ENCODE measurements at places on chromosomes 3 and 15.

DNA sequence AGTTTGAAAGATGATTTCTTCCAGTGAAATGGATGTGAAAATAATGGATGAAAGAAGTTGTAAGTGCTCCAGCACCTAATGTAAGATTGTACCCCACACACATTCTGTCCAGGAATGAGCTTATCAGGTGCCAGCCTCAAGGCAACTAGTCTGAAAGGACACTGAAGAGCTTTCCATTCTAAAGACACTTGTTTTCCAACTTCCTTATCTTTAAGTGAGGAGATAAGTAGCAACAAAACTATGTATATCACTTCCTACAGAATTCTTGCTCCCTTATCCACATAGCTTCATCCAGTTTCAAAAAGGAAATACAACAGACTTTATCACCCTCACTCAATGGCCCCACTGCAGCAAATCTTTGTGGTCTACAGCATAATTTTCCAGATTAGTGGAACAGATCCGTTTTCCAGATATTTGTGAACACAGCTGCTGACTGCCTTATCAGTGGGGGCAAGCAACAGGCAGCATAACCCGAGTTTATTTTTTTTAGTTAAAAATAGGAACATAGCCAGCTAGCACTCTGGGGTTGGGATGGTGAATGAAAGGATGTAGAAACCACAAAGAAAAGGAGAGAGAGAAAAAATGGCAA, 60.6 kb downstream of the CD200R1L start:
- peak; percentile 61 for DNase-seq

DNA sequence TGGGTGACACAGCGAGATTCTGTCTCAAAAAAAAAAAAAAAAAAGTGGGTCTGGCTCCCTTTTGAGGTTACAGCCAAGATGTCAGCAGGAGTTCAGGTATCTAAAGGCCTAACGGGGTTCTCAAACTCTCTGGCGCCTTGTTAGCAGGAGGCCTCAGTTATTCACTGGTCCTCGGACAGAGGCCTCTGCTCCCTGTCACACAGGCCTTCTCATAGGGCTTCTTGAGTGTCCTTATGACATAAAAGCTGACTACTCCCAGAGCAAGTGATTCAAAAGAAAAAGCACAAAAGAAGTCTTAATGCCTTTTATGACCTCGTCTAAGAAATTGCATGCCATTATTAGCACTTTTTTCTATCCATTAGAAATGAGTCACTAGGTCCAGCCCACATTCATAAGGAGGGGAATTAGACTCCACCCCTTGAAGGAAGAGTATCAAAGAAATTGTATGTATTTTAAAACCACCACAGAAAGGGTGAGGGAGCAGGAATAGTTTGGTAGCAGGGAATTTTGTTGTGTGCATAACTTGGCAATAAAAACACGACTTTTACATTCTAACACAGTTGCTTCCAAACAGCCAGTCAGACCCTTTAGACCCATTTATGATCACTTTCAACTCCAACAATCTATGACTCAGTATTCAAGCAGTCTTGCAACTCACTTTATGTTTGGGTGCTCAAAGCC, 90.3 kb downstream of the MEX3B start:
- DNase-seq: no peak

GRCh38 chr15:84023636-84024035, 211.9 kb upstream of the GOLGA6L4 start:
- DNase-seq: peak; percentile 45

DNA sequence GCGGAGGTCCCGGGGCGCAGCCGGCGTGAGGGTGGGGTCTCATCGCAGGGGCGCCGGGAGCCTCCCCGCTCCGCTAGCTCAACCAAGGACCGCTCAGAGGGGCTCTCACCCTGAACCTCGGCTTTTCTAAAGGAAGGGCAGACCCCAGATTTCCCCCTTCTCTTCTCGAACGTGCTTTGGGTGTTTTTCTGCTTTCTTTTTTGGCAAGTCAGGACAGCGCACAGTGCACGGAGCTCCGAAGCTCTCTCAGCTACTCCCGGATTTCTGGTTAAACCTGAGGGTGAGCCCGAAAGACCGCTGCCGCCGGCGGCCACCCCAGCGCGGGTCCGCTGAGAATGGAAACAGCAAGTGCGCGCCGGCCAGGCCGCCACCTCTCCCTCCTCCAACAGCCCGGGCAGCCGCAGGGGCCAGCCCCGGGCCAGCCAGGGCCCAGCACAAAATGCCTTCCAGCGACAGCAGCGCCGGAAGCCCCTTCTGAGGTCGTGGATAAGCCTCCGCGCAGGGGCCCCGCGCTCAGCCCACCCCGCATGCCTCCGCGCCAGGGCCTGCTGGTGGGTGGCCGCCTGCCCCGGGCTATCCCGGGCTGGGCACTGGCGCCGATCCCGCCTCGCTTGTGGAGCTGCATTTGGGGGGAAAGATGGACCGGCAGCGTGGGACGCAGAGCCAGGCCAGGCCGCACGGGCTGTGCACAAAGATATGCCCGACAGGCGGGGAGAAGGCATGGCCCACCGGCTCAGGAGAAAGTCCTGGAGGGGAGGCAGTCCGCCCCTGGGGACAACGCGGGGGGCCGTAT, 8.2 kb upstream of the OCA2 start:
- no peak for DNase-seq

DNA sequence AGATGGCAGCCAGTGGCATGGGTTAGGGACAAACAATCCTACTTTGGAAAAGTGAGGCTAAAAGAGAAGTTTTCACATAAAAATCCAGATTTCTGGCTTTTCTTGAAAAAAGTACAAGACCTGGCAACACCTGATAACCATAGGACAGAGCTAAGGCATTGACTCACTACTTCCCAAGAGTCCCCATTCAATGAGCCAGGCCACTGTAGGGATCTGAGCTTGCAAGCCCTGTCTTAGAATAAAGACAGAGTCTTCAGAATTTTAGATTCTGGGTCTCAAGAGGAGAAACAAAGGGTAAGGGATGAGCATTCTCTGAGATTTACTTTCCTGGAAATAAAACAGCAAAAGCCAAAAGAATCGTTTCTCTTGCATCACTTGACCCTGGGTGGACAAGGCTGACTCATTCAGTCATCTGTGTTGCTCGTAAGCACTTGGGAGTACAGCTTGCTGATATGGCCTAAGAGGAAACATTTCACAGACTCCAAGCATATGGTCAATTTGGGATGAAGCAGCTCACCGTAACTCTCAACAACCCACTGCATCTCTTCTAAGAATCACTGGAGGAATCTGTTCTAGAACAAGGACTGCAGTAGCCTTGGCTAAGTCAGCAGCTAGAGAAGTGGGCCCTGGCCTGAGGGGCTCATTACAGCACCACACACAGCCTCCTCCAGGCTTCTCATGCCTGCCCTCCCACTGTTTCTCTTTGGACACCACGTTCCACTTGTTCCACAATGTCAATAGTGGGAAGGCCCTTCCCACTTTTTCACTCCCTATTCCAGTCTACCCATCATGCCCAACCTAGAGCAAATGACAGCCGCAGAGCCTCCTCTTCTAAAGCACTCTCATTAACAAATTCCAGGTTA, 86.2 kb downstream of the RFTN1 start:
- no peak for DNase-seq

DNA sequence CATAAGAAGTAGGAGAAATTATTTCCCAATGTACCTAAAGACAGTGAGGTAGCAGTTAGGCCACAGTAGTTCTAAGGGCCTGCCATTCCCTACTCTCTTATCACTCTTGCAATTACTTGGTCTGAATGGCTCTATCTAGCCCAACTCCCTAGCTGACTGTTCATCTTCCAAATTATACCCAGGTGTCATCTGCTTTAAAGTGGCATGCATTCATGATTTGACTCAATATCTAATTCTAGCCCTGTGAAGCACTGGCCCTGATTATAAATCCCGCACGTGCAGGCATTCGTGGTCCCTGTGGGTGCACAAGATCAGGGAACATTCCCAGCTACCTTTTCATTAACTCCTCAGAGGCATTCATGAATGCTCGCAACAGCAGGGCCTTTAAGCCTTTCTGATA, 43.1 kb upstream of the ZNF774 start:
- no peak for DNase-seq

DNA sequence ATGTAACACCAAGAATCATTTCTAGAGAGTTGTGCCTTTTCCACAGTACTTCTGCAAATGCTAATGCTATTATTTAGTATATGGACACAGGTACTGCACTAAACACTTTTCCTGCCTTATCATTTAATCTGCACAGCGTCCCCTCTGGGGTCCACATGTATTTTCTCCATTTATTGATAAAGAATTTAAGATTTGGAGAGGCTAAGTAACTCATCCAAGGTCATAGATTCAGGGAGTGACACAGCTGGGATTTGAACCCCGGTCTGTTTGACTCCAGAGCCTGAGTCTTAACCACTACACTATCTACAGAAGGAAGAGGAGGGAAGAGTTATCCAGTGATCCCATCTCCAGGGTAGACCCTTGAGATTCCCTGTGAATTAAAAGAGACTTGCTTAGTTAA, 24.9 kb upstream of the TPRG1 start:
- DNase-seq: no peak

- DNase-seq: no peak
These were observed 21.0 kb downstream of the RARB start for GRCh38 chr3:25448750-25449692.

DNA sequence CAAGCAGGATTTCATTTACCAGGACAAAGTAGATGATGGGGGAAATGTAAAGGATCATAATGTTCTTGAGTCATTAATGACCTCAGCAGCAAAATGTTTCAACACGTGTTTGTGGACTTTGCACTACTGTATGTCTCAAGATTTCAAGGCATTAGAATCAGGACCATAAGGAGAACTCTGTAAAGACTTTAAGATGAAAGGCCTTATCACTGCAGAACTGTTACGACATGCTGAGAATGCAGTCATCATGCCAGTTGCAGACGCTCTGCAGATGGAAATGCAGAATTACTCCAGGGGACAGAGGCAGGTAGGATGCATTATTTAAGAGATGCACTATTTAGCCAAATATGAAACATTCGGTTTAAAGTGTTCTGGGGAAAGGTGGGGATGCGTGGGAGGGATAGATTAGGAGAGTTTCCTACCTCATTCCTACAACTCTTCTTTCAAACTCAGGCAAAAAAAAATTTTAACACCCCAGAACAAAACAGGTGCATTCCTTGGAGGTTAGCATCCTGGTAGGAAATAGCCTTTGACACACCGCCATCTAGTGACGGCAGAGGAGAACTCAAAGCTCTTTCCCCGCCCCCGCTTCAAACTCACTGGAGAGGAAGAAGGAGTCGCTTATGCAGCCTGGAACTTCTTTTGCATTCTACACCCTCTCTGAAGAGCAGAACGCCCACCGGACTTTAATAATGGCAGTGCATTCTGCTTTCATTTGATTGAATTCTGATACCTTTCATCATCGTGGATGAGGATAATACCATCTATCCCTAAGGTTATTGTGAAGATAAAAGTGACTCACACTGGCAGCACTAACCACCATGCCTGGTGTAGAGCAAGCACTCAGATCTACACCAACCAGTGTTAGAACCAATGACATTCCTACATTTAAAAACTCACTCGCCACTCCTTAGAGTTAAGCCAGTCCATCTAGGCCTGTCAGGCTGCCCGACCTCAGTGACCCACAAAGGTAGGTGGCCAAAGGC, 43.1 kb upstream of the TOPAZ1 start:
- peak; percentile 83 for DNase-seq

DNA sequence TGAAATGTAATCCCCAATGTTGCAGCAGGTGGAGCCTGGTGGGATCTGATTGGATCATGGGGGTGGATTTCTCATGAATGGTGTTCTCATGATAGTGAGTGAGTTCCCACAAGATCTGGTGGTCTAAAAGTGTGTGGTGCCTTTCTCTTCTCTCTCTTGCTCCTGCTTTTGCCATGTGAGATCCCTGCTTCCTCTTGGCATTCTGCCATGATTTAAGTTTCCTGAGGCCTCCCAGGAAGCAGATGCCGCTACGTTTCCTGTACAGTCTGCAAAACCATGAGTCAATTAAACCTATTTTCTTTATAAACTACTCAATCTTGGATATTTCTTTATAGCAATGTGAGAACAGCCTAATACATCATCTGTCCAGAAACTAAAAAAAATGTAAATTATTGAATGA, 298.3 kb downstream of the MEX3B start:
- DNase-seq: peak; percentile 55

GRCh38 chr3:43996379-43997301, 245.0 kb upstream of the TOPAZ1 start:
- peak; percentile 59 for DNase-seq

- DNase-seq: no peak
These were observed 8.2 kb downstream of the THOC7 start for GRCh38 chr3:63855333-63855940.

GRCh38 chr15:24933716-24934115, 21.1 kb upstream of the SNRPN start:
- no peak for DNase-seq

DNA sequence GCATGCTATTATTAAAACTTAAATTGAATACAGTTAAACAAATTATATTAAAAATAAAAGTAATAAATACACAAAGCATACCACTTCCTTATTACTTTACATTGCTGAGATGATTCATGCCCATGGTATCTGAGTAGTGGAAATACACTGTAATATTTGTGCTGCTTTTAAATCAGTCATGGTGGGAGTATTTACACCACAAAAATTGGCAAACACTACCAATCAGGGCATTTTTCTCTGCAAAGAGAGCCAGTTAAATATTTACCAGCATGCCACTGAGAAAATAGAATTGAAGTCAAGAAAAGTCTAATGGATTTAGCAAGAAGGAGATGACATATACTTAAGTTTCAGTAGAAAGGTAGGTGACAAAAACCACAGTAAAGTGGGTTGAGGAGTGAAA, 19.6 kb downstream of the PPARG start:
- DNase-seq: no peak

DNA sequence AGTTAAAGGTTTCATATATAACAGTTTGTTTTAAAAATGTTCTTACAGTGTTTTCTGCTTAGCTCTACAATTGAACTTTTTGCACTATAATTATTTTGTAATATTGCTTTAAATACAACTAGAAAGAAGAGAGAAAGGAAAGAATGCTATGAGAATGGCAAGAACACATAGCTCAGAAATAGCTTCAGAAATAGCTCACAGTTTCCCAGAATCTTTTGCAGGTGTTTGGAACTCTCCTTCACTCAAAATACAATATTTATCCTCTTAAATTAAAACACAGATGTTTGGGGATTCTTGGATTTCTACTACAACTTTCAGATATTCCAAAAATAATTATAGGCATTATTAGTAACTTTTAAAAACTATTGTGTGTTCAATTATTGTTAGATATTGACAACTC, 658.0 kb upstream of the DPPA4 start:
- no peak for DNase-seq

- peak; percentile 21 for DNase-seq
These were observed 92.1 kb downstream of the IGF2BP2 start for GRCh38 chr3:185732782-185733181.

GRCh38 chr3:8953313-8953712, 10.0 kb downstream of the RAD18 start:
- no peak for DNase-seq

- DNase-seq: no peak
These were observed 359.9 kb downstream of the MECOM start for GRCh38 chr3:169303660-169304059.

DNA sequence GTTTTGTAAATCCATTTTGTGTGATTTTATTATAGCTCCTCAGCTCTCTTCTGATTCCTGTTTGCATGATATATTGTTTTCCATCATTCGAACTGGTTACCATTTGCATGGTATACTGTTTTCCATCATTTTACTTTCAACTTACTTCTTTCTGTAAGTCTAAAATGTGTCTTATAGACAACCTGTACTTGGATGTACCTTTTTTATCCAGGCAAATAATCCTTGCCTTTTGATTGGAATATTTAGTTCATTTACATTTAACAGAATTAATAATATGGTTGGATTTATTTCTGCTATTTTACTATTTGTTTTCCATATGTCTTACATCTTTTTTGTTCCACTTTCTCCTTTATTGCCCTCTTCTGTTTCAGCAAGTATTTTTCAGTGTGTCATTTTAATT, 62.8 kb downstream of the CHD2 start:
- no peak for DNase-seq

- no peak for DNase-seq
These were observed 49.5 kb upstream of the MBNL1 start for GRCh38 chr3:152219216-152219615.

Measured in KBM-7 (cell line).